RWPE2 (cell line): ENCODE measurements at places on chromosomes 3 and 15.

- DNase-seq = no peak
Observed at GRCh38 chr3:125200731-125201139, 11.8 kb downstream of the SLC12A8 start.

- DNase-seq = no peak
Observed at GRCh38 chr3:183309276-183309675, 56.2 kb downstream of the B3GNT5 start.

- DNase-seq = no peak
Observed at GRCh38 chr3:174425422-174425821, 433.7 kb upstream of the NAALADL2 start.

GRCh38 chr15:35583863-35584528, 38.0 kb upstream of the DPH6 start:
- DNase-seq = no peak

GRCh38 chr3:34725774-34726173, 913.6 kb upstream of the ARPP21 start:
- DNase-seq = no peak

GRCh38 chr3:128359846-128360642, 106.6 kb downstream of the DNAJB8 start:
- no peak for DNase-seq

GRCh38 chr3:119120480-119120879, 25.5 kb upstream of the TEX55 start:
- DNase-seq = no peak

DNA sequence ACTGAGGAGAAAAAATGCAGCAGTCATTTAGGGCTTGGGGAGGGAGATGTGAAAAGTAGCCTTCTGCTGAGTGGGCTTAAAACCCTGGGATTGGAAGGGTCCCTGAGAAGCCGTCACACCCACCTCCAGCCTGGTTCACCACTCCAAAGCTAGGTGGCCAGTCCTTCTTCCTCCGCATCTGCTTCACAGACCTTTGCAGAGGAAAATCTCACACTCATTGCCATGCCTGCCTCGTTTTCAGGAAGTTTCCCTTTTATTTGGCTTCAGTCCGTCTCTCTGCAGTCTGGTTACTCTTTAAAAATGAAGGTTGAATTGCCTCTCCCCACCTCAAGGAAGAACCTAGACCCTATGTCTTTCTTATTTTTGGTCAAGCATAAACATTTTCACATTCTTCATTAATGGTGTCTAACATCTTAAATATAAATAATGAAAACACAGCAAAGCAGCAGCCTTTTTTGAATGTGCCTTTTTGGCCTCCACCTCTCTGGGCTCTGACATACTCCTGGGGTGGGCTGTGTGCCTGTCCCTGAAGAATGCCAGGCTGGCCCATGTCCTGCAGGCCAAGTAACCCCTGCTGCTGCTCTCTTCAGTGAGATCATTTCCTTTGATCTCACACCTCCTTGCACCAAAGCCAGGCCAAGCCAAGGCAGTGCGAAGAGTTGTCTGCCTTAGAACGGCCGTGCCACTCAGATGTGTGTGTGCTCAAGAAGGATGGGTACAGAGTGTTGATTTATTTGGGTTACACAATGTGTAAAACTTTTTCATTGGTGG, 11.0 kb downstream of the MRAS start:
- no peak for DNase-seq

GRCh38 chr15:65082303-65082953, 5.9 kb downstream of the KBTBD13 start:
- no peak for DNase-seq

DNA sequence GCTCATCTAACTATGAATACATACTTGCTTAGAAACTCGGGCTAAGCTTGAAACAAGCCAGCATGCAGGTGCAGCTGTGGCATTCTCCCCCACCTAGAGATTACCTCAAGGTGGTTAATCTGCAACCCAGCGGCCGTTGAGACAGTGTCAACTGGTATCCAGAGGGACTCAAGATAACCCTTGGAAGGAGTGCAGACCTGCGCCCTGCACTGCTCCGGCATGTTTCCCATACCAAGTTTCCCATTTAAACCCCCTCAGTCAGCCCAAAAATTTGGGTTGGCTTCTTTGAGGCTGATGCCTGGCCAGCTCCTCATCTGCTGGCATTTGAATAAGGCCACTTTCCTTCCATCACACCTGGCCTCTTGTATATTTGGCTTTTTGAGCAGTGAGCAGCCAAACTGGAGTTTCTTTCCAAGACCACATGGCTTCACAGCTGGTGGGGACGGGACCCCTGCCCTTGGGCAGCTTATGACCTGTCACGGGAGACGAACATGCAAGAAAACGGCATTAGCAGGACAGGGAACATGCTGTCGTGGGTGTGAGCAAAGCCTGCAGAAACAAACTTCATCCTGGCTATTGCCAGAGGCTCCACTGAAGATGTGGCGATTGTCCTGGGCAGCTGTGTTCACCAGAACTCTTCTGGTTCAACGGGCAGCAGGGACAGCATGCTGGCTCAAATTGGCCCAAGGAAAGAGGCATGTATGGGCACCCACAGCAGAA, 98.2 kb downstream of the PLXNA1 start:
- no peak for DNase-seq

DNA sequence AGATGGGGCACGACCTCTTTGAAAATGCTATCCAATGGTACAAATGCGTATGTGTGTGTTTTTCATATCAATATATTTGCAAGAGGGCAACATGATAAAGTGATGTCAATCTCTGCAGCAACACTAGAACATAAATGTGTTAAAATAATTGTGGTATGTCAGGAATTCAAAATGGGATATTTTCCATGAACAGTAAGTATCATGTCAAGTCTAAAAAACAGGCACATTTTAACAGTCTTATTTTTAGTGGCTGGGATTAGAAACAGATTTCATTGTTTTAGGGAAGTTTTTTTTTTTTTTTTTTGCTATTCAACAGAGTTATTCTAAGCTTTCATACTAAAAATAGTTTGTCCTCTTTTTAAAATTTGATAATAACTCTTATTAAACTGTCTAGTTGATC, 209.8 kb downstream of the GAP43 start:
- DNase-seq = no peak

GRCh38 chr3:133135306-133135705, 97.1 kb downstream of the TMEM108 start:
- DNase-seq = no peak

- DNase-seq = no peak
Observed at GRCh38 chr3:7238565-7239295, 377.8 kb downstream of the GRM7 start.

- peak; percentile 71 for DNase-seq
Observed at GRCh38 chr3:186099178-186099577, 9.7 kb downstream of the ETV5 start.

GRCh38 chr3:151278230-151278629, at the start of gene P2RY14:
Gene P2RY14, minus strand, starts transcription at chr3:151278542. Its CDS starts 64,226 bp downstream, at chr3:151214316.
- DNase-seq = no peak
